Stimulated activated CD8-positive, alpha-beta memory T cell treated with anti-CD3 and anti-CD28 coated beads, Interleukin-15, amount 100 ng/mL, for 24 hours (primary cell): ENCODE measurements at places on chromosomes 2 and 18.

DNA sequence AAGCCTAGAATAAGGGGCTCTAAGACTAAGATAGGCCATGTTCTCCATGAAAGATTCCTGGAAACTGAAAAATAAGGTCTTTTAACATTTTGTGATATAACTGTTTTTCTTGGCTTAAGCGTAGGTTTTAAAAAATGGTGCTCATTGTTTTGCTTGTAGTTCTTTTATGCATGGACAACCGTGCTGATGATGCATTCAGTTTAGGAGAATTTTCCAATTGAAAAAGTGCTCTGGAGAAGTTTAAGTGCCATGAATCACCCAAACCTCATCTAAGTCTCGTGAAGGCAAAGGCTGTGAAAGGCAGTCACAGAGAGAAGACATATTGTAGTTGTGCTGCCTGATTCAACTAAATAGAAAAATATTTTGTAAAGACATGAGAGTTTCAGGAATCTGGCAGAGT, 111.8 kb upstream of the GAREM1 start:
- DNase-seq = no peak

DNA sequence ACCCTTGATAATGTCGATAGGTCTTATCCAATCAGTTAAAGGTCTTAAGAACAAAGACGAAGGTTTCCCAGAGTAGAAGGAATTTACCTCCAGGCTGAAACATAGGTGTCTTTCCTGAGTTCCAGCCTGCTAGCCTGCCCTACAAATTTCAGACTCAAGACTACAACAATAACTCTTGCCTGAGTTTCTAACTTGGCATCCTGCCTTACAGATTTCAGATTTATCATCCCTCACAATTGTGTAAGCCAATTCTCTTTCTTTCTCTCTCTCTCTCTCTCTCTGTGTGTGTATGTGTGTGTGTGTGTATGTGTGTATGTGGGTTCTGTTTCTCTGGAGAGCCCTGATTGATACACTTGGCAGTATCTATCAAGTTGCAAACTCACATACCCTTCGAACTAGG, 37.2 kb upstream of the B4GALT6 start:
- DNase-seq = no peak

DNA sequence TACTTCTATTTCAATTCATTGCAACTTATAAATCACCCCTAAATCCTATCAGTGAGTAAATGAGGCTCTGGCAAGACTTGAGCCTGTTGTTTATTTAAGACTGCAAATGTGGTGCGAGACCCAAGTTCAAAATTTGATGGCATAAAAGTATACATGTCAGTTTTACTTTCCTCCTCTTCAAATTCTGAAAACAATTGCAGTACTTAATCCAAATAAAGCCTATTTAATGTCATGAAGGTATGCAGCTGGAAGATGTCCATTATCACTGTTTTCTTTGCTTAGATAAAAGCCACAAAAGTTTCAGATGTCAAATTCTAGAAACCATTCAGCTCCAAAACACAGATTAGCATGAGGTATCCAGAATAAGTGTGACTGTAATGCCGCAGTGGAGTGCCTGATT, 3.3 kb downstream of the APCDD1 start:
- DNase-seq = no peak

DNA sequence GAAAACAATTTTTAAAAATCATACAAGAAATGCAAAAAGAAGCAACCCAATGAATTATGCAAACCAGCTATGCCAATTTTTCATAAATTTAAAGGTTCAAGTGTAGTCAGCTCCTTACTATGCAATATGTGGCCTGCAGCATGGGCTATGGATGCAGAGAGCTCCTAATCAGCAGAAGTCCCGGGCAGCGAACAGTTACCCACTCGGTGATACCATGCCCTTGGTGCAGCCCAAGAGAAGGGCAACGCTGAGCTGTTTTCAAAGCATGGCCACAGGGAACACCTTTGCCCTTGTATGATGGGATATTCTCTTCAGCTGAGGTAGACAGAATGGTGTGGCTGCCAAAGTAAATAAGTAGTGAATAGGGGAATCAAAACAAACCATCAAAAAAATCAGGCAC, 17.3 kb upstream of the ARL5A start:
- no peak for DNase-seq

DNA sequence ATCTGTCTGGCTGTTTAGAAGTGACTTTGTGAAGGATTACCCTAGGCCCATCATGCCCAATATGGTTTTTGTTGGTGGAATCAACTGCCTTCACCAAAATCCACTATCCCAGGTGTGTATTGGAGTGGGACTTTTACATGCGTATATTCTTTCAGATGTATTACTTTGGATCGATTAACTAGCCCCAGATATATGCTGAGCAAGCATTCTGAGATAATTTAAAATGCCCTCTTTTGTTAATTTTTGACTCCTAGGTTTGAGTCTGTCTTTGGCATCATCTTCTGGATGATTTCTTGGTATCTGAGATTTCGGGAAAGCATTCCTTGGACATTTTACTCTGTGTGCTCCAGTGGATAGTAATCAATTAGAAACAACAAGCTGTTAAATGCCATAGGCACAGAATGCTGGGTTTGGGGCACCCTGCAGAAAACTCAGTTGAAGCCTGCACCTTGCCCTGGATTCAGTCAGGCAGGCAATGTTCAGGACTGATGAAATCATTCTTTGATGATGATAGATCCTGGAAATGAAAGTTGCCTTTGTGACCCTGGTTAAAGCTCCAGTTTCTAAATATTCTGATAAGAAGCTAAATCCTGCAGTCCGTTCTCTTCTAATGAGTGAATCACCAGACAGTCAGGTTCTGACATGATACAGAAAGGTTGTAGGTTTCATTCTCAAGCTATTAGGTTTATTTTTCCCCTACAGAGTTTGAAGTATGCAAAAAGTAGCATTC, 1.1 kb downstream of the UGT1A1 start:
- no peak for DNase-seq

GRCh38 chr2:84459944-84460429, 907 bp upstream of the SUCLG1 start:
- no peak for DNase-seq

- no peak for DNase-seq
These were observed 31.3 kb downstream of the LANCL1 start for GRCh38 chr2:210445116-210445707.

GRCh38 chr2:241154915-241155314, 4.6 kb downstream of the PPP1R7 start:
- DNase-seq = no peak

GRCh38 chr2:187640926-187641510, 86.8 kb upstream of the TFPI start:
- no peak for DNase-seq

- DNase-seq = no peak
These were observed 264.9 kb downstream of the MREG start for GRCh38 chr2:215748446-215748845.

GRCh38 chr2:30229596-30229995, 1.7 kb upstream of the LBH start:
- DNase-seq = no peak

GRCh38 chr2:236871500-236872001, 214.1 kb upstream of the COPS8 start:
- DNase-seq = no peak

GRCh38 chr2:216477283-216478035, 21.2 kb upstream of the RPL37A start:
- no peak for DNase-seq

DNA sequence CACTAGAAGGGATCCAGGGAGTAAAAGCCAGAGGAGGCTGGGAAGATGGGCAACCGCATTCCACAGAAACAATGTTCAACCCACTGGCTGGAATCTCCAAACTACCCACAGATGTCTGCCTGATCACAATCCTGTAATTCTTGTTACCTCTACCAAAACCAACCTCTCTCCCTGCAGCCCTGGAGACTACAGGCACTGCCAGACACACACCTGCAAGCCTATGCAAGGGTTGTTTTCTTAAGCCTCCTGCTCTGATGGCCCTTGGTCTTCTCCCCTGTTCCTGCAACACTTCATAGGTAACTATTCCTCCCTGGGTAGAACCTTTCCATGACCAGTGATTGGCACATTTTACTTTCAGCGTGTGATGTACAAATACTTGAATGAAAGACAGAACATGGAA, 21.9 kb downstream of the ST6GAL2 start:
- no peak for DNase-seq

DNA sequence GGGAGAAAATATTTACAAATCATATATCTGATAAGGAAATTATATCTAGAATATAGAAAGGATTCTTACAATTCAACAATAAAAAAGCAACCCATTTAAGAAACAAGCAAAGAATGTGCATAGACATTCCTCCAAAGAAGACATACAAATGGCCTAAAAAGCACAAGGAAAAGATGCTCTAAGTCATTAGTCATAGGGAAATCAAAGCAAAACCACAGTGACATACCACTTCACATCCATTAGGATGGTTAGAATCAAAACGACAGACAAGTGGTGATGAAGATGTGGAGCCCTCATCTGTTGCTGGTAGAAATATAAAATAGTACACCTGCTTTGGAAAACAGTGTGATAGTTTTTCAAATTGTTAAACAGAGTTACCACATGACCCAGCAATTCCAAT, 48.2 kb downstream of the MAPRE2 start:
- DNase-seq = no peak
